Activated CD8-positive, alpha-beta memory T cell treated with anti-CD3 and anti-CD28 coated beads, Interleukin-2, amount 10 ng/mL, durations not matched to agents 7 days and 5 days (primary cell): ENCODE measurements at places on chromosomes 2 and 18.
A peak's percentile ranks its signal among the peaks of the same experiment; 100 is the strongest.

GRCh38 chr2:40997362-40997761, 545.5 kb upstream of the SLC8A1 start:
- DNase-seq: no peak

GRCh38 chr2:23380562-23381065, 4.4 kb upstream of the KLHL29 start:
- DNase-seq: no peak

DNA sequence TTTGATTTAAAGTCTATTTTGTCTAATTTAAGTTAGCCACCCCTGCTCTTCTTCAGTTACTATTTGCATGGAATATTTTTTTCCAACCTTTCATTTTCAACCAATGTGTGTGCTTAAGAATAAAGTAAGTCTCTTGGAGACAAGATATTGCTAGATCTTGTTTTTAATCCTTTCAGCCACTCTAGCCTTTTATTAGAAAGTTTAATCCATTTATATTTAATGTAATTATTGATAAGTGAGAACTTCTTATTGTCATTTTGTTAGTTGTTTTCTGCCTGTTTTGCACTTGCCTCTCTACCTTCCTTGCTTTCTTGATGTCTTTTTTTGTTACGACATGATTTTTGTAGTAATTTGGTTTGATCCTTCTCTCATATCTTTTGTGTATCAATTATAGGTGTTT, 46.4 kb downstream of the CCDC148 start:
- no peak for DNase-seq

DNA sequence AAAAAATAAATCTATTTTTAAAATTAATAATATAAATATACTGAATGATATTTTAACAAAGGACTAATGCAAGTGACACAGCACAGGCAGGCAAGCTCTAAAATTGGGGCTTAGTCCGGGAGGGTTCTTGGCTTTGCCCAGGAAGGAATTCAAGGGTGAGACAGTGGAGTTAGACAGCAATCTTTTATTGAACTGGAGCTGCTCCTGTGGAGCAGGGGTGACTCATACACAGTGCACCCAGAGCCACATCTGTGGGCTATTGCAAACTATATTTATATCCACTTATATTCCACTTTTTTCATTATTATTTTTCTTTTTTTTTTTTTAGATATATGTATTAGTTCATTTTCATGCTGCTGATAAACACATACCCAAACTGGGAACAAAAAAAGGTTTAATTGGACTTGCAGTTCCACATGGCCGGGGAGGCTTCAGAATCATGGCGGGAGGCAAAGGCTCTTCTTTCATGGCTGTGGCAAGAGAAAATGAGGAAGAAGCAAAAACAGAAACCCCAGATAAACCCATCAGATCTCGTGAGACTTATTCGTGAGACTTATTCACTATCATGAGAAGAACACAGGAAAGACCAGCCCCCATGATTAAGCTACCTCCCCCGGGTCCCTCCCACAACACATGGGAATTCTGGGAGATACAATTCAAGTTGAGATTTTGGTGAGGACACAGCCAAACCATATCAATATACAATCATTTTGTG, 437.1 kb downstream of the BCL11A start:
- DNase-seq: no peak

- DNase-seq: no peak
Observed at GRCh38 chr2:74033375-74033774, 48.7 kb downstream of the TET3 start.

- DNase-seq: no peak
Observed at GRCh38 chr2:11169333-11169732, 14.1 kb downstream of the SLC66A3 start.

GRCh38 chr18:58180738-58181353, 136.8 kb downstream of the NEDD4L start:
- peak; percentile 60 for DNase-seq

DNA sequence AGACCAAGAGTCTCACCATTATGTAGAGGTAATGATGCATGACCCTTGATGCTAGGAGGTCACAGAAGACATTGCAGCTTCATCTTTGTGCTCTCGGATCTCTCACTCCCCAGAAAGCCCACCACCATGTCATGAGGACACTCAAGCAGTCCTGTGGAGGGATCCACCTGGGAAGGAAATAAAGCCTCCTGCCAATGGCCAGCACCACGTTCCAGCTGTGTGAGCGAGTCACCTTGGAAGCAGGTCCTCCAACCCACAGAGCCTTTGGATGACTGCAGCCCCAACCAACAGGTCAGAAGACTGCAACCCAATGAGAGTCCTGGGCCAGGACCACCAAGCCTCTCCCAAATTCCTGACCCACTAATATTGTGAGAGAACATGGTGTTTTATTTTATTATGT, 38.4 kb downstream of the CYP26B1 start:
- DNase-seq: peak; percentile 31

- DNase-seq: no peak
Observed at GRCh38 chr2:143720095-143720664, 591.0 kb downstream of the ARHGAP15 start.

- DNase-seq: no peak
Observed at GRCh38 chr2:192043216-192043870, 151.4 kb downstream of the TMEFF2 start.

GRCh38 chr18:59870623-59871130, 29.1 kb upstream of the PMAIP1 start:
- DNase-seq: no peak

GRCh38 chr2:161206471-161207032, 46.3 kb downstream of the TANK start:
- no peak for DNase-seq

DNA sequence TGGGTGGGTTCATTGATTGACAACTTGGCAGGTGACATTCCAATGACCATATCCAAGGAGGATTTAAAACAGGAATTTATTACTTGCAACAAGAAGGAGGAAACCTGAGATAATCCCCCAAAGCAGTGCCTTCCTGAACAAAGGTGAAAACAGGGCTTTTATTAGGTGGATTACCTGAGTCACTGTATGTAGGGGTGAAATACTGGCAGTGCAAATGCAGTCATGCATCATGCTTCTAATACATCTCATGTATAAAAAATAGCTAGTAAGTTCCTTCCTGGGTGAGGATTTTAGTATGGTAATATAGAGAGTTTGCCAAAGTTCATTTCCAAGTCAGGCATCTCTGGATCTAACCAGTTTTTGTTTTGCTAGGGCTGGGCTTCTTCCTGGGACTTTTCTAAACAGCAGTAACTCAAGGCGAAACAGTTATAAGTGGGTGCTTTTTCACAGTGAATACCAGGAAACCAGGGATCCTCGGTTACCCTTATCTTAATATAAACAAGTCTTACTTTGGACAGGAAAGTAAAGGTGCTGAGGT, 583.4 kb upstream of the LRRTM1 start:
- no peak for DNase-seq
